ENCODE measurements at places on chromosomes 4 and X. TPM values are rescaled to one million over a fixed set of nuclear protein-coding genes. Genes with fewer than 3 reads are reported as not detected.

GRCh38 chrX:104749951-104750610 is 184.1 kb downstream of the IL1RAPL2 start:
- no peak for DNase-seq

- DNase-seq = peak; percentile 10
Observed at GRCh38 chrX:101759000-101759399, 99.3 kb upstream of the ARMCX2 start.

ZCCHC18 gene
- 5.9 TPM for total RNA-seq

- no peak for DNase-seq
Observed at GRCh38 chrX:123561439-123562215, 171.2 kb downstream of the THOC2 start.

ADGRG2 gene
- total RNA-seq = not detected

DNA sequence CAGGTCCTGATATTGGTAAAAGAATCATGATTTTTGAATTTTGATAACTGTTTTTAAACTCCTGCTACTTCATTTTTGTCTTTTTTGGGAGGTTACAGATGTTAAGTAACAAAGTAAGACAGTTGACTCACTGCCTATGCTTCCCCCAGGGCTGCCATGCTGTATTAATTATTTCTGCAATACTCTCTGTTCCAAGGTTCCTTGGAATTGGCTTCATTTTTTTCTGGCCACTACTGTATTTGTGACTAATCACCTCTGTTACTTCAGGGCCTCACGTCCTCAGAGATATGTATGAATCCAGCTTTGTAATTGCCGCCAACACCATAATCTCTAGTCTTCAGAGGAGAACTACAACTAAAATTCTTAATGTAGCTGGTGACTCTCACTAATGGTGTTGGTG is 1729.3 kb downstream of the C4orf33 start:
- no peak for DNase-seq

Measured in CD8-positive, alpha-beta T cell (primary cell).